ENCODE measurements at places on chromosomes 3 and 15.
A peak's percentile ranks its signal among the peaks of the same experiment; 100 is the strongest.

DNA sequence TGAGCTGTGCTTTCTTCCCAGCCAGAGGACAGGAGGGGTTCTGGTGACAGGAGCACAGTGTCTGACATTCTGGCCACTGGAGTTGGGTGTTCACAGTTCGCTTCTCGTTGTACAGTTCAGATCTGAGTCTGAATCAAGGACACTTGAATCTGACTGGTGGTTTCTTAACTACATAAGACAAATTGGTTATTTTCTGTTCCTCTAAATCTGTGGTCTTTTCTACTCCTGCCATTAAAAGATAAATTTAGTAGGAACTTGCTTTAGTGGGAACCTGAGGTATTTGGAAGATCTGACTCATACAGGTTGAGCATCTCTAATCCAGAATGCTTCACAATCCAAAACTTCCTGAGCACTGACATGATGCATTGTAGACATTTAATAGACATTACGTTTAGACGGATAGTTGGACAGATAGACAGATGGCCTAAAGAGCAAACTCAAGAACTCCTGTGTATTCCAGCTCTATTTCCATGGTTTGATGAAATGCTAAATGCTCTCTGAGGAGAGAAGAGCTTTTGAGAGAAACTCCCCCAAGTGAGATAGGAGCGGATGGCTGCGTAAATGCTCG, 71.0 kb downstream of the CCK start:
- DNase-seq, result no peak

GRCh38 chr3:72517336-72517735, 330.9 kb downstream of the SHQ1 start:
- no peak for DNase-seq

- DNase-seq, result no peak
Observed at GRCh38 chr3:100775669-100776068, 66.4 kb downstream of the TFG start.

DNA sequence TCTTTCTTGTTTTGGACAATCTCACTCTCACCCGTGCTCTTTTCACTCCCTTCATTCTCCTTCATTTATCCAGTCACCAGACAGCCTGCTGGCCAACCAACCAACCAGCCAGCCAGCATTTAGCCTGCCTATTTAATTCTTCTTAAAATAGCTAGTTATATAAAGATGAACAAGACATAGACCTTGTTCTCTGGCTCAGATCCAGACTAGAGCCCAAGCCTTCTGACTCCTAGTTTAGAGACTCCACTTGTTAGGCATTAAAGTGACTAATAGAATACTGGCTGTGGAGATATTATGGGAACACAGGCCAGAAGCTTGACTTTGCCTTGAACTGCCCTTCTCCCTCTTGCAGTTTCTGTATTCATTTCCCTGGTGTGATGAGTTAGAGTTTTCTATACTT, 215.3 kb upstream of the THRB start:
- no peak for DNase-seq

GRCh38 chr15:85652457-85652856, 142.3 kb downstream of the KLHL25 start:
- no peak for DNase-seq

DNA sequence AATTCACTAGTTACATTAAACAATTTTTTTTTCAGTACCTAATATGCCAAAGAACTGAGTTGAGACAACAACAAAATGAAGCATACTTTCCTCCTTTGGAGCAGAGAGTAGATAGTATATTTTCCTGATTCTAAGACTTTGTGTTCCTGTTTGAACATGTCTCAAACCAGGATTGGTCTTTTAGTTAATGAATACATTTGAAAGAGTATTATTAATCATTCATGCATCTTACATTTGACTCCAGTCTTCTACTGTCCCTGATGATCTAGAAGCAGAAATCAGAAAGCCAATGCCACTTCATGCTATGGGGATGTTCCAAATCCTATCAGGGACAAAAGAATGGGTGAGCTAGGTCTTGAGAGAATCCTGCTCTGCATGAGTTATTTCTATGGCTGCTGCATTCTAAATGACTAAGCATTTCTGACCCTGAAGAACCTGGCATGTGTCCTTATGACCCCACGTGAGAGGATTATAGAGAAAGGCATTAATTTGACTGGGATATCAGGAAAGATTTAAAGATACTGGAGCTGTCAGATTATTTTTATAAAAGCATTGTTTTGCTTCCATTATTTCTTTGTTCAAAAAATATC, 32.9 kb upstream of the MBNL1 start:
- no peak for DNase-seq

DNA sequence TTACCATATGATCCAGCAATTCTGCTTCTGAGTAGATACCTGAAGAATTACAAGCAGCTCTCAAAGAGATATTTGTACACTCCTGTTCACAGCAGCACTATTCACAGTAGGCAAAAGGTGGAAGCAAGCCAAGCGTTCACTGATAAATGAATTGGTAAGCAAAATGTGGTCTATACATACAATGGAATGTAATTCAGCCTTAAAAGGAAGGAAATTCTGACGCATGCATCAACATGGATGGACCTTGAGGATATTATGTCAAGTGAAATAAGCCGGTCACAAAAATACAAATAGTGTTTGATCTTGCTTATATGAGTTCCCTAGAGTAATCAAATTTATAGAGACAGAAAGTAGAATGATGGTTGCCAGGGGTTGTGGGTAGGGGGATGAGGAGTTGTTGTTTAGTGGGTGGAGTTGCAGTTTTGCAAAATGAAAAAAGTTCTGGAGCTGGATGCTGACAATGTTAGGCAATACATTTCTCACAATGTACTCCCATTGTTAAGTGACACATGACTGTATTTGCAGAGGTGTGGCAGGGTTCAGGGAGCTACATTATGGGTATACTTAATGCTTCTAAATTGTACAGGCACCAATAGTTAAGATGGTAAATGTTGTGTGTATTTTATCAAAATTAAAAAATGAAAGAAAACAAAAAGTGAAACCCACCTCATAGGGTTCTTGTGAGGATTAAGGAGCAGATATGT, 26.7 kb downstream of the SLC6A1 start:
- no peak for DNase-seq

GRCh38 chr3:114299421-114299820, 5.6 kb downstream of the TIGIT start:
- peak; percentile 69 for DNase-seq

DNA sequence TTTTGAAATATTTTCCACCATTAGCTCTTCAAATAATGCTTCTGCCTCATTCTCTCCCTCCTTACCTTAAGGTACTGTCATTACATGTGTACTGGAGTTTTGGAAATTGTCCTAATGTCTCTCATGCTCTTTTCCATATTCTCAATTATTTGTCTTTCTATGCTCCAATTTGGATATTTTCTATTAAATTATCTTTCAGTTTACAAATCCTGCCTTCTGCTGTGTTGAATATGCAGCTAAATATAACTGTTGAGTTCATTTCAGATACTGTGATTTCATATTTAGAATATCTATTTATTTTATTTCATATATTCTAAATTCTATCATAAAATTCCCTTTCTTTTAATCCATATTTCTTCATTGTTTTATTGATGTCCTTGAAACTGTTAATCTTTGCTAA, 388.0 kb upstream of the CDIN1 start:
- DNase-seq, result no peak

DNA sequence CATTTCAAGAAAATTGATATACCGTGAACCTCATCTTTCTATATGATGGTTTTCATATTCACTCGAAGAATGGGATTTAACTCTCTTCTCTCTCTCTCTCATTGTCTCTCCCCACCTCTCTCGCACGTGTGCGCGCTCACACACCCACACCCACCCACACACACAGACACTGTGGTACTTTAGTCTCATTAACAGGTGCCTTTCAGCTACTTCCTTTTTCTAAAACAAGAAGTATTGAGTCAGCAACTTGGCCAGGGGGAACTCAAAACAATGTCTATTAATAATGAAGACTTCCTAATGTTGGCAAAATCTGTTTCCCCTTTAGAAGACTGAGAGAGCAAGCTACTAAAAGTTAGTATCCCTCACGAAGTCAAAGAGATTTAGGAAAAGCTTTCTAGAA, 150.7 kb downstream of the TMCO5A start:
- no peak for DNase-seq

DNA sequence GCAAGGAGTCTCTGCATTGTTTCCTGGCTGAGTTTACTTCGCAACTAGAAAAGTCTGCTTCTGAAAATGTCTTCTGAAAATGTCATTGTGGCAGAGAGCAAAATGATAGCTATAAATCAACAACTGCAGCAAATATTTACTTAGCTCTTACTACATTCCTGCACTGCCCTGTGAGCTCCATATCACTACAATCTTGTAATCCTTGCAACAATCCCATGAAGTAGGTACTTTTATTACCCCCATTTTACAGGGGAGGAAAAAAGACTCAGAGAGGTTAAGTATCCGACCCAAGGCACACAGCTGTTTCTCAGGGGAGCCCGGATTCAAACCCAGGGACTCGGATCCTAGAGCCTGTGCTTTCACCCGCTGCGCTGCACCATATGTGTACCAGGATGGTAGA, 34.2 kb upstream of the SPTBN5 start:
- no peak for DNase-seq

DNA sequence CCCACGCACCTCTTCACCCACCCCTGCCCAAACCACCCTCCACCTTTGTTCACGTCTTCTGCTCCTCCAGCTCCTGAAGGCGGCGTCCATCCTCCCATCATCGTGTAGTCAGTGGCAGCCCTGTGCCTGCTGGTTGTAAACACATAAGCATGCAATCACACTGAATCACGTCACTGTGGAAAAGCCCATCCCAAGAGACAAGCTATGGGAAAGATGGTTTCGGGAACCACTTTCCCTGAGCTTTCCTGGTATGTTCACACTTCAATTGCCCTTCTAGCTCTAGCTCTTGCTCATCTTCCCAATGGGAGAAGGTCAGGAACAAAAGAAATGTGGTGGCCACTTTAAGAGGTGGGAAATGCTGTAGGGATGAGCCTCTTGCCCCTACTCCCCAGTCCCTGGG, 14.4 kb upstream of the GOLGA8J start:
- no peak for DNase-seq

DNA sequence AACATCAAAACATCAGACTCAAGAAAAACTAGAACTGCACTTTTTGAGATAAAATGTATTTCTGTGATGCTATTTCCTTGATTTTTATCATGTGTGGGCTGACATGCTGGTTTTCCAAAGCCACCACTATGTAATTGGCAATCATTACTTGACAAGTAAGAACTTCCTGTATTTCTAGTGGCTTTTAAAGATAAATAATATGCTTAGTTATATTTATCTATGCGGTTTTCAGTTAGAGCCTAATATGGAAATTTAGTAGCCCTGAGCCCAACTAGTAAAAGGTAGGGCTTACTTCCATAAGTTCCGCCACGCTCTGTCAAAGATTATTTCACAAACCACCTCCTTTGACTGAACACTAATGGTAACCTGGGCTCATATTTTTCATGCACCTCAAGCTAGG, 91.6 kb downstream of the PPARG start:
- no peak for DNase-seq

- DNase-seq, result no peak
Observed at GRCh38 chr3:13934315-13934714, 54.4 kb upstream of the WNT7A start.

GRCh38 chr3:66472313-66473134, 28.3 kb downstream of the LRIG1 start:
- DNase-seq, result peak; percentile 37

GRCh38 chr3:78728406-78729145, 1039.2 kb downstream of the ROBO1 start:
- no peak for DNase-seq

DNA sequence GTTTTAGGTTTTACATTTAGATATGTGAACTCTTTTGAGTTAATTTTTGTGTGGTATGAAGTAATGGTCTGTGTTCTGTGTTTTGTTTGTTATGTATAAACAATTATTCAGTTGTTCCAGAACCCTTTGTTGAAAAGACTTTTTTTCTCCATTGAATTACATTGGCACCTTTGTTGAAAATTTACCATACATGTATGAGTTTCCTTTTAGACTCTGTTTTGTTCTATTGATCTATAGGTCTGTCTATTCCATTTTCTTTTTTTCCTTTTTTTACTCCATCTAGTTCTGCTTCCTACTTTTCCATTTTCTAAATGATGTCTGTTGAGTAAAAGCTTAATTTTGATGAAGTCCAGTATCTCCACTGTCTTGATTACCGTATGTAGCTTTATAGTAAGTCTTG, 31.4 kb downstream of the ARIH2 start:
- no peak for DNase-seq

DNA sequence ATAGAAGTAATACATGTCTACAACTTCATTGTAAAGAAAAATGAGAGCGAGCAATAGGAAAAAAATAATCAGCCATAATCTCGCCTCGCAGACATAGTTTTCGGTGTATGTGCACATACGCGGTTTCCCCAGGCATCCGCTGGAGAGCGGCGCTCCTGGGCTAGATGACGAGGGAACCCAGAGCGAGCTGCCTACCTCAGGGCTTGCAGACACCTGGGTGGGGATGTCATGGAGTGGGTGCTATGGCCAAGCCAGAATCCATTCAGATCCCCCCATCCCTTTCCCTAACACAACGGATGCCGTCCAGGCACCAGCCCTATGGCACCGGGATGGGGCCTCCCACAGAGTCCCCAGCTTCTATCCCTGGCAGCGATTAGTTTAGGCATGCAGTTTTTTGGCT, 4.5 kb upstream of the CFAP100 start:
- DNase-seq, result no peak

GRCh38 chr15:68763063-68763462, 57.6 kb downstream of the ANP32A start:
- DNase-seq, result no peak

DNA sequence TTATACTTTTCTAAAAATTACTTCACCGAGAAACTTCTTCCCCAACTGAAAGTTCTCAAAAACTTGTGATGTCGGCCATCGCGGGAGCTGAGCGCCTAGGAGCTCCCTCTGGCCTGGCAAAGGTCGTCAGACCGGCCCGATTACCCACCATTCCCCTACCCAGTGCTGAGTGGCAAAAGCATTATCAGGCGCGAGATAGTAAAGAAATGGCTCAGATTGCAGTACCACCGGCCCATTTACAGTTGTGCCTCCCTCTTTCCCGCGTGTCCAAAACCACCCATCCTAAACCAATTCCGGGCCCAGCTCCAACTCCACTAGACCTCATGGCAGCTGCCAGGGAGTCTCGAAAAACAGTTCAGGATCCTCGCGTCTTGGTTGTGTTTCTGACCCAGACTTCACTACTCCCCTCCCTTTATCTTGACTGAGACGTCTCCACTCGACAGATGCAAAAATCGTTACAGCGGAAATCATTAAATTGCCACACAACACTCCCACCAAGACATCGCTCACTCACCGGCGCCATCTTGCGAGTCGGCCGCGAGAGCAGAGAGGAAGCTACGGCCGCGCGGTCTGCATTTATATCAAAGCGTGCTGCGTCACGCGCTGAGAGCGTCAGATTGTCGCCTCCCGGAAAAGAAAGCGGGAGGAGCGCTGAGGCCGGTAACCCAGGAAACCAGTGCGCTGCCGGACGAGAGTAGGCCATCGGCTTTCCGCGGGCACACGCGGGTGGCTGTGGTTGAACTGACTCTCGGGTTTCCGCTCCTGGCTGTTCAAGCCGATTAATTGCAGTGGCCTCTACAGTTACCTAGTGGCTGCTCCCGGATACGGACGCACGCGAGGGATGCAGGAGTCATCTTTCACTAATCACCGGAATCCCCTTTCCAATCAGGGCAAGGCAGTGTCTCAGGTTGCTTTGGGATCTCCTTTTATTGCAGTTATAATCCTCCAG, at the start of gene RPL22L1:
Gene RPL22L1, minus strand, starts transcription at position 551 of the 949 bp plus-strand sequence. Its CDS starts 28 bp downstream, at position 523.
- peak; percentile 95 for DNase-seq

- no peak for DNase-seq
Observed at GRCh38 chr15:35603856-35604255, 57.9 kb upstream of the DPH6 start.

GRCh38 chr3:142892714-142893113, 3.8 kb upstream of the PCOLCE2 start:
- no peak for DNase-seq

- no peak for DNase-seq
Observed at GRCh38 chr3:27366062-27366591, 3.1 kb downstream of the NEK10 start.

- DNase-seq, result no peak
Observed at GRCh38 chr3:191775451-191776233, 314.7 kb downstream of the PYDC2 start.
